Effector CD4-positive, alpha-beta T cell (primary cell): ENCODE measurements at places on chromosomes 7 and 10.

- DNase-seq, result peak; percentile 47
Measured at GRCh38 chr7:44565097-44565794, 8.5 kb downstream of the DDX56 start.

DNA sequence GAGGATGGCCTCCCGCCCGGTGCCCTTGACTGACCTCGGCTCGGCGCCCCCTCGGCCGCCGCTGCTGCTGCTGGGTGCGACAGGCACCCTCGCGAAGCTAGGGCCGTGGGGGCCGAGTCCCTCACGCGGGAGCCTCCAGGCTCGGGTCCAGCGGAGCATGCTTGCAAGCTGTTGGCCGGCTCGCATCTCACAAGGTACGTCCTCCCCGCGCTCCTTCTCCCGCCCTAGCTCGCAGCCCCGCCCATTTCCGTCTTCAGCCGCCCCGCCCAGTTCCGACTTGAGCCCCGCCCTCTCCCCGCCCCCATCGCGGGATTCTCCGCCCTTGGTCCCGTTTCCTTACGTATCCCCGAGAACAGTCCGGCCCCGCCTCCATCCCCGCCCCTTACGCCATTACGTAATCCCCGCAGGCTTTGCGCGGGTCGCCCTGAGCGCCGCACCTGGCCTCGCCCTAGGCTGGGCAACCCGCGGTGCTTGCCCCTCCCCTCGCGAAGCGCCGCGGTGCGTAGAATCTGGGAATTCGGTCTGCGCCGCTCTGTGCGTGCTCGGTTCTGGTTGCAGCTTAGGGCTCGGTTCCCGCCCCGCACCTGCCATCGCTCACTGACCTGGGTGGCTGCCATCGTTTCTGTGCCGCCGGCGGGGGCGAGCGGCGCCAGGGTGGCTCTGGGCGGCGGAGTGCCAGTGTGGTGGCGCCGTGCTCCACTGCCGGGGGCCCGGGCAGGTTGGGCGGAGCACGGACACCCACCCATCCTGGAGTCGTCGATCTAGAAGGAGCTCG lies at the start of gene ABHD11:
TSS of gene ABHD11 (minus strand) at position 191 of the 775 bp plus-strand sequence. CDS start at position 159, 32 bp downstream.
- peak; percentile 97 for DNase-seq

GRCh38 chr7:16271990-16272665 lies 149.2 kb downstream of the CRPPA start:
- DNase-seq, result no peak

DNA sequence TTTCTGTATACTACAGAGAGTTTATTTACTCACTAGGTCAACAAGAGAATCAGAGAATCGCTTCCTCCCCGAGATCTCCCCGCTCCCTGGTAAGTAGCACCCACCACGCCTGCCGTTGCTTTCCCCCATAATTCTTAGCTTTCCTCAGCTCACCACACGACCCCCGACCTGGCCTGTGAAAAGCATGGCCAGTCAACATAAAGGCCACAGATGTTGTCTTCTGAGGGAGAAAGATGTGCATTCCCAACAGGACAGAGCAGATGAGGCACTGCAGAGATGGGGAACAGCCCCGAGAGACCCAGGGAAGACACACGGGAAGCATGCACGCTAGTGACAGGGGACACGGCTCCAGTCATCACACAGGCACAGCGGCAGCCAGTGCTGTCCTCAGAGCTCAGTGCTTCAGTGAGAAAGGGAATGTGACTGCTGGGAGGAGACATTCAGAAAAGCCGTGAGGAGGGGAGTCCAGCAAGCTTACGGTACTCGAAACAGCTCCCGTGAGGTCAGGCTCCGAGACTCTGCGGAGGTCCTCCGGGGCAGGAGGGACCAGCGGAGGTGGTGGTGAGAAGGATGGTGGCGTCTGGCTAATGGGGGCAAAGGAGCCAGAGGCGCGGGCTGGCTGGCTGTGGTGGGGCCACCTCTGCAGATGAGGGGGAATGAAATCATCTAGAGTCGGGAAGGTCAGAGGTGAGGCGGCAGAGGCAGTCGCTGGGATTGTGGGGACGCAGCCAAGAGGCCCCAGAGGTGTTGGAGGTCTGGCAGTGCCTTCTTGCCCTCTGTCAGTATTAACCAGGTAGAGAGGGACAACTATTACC lies 123.4 kb upstream of the PDLIM1 start:
- no peak for DNase-seq

GRCh38 chr10:12364559-12364958 lies 15.2 kb downstream of the CAMK1D start:
- DNase-seq, result no peak

GRCh38 chr10:90461437-90462155 lies 396.2 kb downstream of the HTR7 start:
- DNase-seq, result no peak

- DNase-seq, result no peak
Measured at GRCh38 chr7:3643091-3643490, 342.0 kb downstream of the SDK1 start.

DNA sequence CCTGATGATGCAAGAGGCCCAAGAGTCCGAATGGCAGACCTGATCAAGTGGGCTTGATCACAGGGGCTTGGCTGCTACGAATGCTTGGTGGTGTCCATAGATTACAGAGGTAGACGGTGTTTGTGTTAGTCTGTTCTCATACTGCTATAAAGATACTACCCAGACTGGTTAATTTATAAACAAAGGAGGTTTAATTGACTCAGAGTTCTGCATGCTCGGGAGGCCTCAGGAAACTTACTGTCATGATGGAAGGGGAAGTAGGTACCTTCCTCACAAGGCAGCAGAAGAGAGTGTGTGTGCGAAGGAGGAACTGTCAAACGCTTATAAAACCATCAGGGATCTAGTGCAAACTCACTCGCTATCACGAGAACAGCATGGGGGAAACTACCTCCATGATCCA lies 268.9 kb upstream of the KLF6 start:
- no peak for DNase-seq

- DNase-seq, result no peak
Measured at GRCh38 chr7:85224171-85224570, 37.3 kb upstream of the SEMA3D start.
